ENCODE measurements at places on chromosomes 1 and 21.

- DNase-seq: no peak
Measured at GRCh38 chr1:24226749-24227148, 39.7 kb upstream of the IFNLR1 start.

- DNase-seq: peak; percentile 81
Measured at GRCh38 chr1:162003061-162003829, 20.4 kb downstream of the OLFML2B start.

- DNase-seq: no peak
Measured at GRCh38 chr1:4681026-4681425, 26.6 kb downstream of the AJAP1 start.

DNA sequence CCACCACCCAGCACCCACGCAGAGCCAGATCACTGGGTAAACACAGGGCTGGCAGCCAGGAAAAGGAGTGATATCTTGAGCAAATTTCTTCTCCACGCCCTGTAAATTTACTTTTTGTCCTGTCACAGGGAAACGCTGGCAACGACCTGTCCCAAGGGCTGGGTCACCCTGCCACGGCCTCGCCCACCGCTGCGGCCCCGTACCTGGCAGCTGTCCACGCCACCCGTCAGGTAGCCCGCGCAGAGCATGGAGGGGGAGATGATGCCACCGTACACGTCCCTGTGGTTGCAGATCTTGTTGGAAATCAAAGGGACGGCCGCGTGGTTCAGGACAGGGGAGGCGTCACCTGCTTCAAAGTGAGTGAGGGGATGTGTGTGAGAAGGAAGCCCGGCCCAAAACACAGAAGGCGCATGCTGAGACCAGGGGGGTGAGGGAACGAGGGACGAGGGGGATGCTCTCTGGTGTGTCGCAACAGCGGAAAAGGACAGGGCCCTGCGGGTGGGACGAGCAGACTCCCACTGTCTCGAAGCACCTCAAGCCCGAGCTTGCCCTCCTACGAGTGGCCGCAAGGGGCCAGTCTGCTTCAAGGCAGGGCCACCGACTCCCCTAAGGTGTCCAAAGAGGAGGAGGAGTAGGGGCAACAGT is 10.1 kb upstream of the TFF1 start:
- peak; percentile 54 for DNase-seq

DNA sequence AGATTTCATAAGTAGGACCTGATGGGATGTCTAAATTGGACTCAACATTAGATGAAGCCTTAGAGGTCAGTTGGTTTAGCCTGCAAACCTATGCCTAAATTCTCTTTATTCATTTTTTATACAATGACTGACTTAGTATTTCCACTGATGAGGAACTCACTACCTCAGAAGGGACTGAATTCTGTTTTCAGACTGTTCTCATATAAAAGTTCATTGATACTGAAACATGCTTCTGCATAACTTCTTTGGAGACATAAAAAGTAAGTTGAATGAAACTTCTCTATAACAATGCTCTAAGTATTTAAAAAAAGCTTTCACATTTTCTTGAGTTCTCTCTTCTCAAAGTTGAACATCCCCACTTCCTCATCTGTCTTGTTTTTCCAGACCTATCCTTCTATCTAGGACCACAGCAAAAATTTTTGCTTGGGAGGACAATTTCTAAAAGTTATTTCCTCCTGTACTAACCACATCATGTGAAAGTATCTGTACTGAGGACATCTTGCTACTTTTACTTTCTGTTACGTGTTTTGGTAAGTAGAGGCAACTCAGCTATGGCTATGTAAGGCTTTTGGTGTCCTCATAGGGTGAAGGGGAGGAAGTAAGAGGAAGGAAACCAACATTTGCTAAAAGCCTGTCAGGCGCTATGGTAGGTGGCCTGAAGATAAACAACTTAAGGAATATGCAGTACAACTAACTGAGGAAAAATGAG is 64.1 kb downstream of the USP24 start:
- no peak for DNase-seq

GRCh38 chr21:27422435-27422834 is 455.5 kb upstream of the ADAMTS5 start:
- no peak for DNase-seq

GRCh38 chr1:202029727-202030126 is 19.3 kb downstream of the ELF3 start:
- DNase-seq: no peak

- DNase-seq: no peak
Measured at GRCh38 chr1:57079454-57080157, 113.8 kb upstream of the C8B start.

GRCh38 chr1:215076322-215076721 is 6.2 kb upstream of the KCNK2 start:
- peak; percentile 37 for DNase-seq

GRCh38 chr1:223183268-223183862 is 40.3 kb upstream of the TLR5 start:
- no peak for DNase-seq

DNA sequence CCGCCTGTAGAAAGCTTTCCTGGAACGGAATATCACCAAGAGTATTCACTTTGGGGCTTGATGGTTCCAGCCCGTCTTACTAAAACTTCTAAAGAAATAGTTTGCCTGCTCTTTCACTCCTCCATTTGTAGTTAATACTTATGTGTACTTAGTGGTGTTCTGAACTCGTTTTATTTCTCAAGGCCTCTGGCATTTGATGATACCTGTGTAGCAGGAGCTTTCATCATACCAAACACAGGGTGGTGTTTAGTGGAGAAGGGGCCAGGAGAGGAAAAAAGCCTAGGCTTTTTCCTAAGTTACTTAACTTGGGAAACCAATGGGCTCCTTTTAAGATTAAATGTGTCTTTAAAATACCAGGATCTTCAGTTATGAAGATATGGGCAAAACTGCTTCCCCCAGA is 74.3 kb downstream of the RPS6KA1 start:
- no peak for DNase-seq

- no peak for DNase-seq
Measured at GRCh38 chr21:38314558-38314957, 57.8 kb downstream of the KCNJ15 start.

DNA sequence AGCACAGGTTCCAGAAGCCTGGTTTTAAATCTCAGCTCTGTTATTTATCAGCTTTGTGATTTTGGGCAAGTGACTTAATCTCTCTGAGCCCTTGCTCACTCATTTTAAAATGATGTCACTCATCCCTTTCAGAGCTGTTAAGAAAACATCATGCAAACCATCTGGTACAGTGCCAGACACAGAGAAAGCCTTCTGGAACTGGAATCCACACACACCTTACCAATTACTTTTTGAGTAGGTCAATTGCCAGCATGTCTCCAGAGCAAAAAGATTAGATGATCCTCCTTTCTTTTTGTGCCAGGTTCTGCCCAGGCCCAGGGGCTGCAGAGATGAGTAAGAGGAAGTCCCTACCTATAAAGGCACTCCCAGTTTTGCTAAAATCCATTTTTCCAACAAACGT is 61.3 kb downstream of the ROR1 start:
- DNase-seq: no peak

DNA sequence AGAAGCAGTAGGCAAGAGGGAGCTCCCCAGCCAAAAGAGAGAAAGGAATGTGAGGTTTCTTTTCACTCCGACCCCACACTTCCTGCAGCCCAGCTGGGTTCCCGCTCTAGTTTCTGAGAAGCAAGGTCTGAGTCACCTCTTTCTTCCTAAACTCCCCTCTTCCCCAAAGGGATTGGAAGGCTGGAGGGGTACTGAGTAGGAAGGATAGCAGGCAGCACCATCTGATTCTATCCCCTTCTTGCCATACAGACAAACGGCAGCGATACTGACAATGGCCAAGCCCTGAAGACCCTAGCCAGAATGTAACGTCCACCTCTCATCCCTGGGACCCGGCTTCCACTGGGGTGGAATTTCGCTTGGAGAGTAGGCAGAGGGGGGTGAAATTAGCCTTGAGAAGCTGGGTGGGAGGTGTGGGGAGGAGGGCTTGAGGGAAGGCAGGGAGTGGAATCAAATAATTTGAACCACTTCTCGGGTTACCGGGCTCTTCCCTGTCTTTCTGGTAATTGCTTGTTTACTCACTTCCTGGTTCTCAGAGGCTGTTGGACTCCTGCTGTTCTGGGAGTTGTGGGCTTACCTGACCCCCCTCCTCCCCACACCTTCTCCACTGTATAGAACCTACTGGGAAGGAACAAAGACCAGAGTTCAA is 13.2 kb downstream of the IER5 start:
- DNase-seq: no peak

DNA sequence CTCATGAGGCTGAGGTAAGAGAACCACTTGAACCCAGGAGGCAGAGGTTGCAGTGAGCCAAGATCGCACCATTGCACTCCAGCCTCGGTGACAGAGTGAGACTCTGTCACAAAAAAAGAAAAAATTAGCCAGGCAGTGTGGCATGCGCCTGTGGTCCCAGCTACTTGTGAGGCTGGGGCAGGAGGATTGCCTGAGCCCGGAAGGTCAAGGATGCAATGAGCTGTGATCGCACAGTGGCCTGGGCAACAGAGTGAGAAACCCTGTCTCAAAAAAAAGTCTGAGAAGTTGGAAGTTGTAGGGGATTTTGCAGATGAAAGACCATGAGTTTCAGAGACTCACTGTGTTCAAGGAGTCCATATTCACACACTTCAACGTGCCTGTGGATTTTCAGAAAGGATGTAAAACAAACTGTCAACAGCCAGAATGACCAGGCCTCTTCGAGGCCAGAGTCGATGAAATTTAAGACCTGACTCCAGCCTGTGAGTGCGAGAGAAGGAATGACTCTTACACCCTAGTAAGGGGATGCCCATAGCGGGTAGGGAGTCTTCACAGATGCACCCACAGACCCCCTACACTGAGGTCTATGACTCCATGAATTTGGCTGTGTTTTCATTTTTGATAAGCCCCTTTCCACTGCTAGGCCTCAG is 2.2 kb downstream of the S100A13 start:
- DNase-seq: no peak

DNA sequence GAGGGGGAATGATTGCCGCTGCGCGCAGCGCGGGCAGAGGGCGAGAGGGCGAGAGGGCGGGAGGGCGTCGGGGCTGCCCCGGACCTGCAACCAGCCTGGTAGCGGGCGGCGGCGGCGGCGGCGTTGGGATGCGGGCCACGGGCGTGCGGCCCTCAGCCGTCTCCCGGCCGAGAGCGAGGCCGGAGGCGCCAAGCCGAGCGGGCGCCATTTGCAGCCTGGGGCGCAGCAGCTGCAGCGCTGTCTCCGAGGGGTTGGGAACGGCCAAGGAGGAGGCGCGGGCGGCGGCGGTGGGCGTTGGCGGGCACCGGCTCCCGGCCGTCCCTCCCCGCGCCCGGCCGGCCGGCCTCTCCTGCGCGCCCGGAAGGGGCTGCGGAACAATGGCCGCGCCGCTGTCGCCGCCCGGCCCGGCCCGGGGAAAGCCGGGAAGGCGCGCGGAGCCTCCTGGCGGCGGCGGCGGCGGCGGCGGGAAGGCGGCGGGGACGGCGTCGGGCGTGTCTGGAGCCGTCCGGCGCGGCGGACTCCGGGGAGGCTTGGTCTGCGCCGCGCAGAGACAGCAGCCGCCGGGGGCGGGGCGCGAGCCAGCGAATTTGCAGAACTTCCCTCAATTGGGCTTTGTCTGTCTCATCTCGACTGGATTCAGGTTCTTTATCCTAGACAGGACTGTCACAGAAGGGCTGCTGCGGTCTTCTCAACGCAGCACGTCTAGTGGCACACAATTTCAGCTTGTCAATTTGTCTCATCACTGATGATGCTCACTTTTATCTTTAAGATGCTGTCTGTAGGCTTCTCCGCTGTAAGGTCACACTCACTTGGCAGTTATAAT is 35.7 kb downstream of the ZBTB8B start:
- DNase-seq: peak; percentile 79

GRCh38 chr1:231636157-231636556 is 9.6 kb downstream of the DISC1 start:
- peak; percentile 21 for DNase-seq

DNA sequence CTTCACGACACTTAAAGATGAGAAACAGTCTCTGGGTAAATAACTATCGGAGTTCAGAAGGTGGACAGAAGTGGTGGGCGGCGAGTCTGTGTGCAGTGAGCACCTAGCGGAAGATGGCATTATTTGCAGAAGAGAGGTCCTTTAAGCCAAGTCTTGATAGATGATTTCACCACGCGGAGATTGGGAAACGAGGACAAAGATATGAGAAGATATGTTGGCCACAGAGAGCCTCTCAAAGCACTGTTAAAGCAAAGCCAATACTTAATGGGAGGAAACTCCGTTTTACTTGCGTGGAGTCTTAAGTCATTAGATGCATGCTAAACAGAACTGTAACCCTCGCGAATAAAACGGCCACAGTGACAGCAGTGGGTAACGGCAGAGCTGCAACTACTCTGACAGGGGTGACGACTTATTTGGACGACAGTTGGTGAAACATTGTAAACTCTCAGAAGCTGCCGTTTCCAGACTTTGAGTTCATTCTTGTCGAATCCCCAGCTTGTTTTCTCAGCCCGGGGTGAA is 577 bp upstream of the CEP350 start:
- DNase-seq: peak; percentile 81

DNA sequence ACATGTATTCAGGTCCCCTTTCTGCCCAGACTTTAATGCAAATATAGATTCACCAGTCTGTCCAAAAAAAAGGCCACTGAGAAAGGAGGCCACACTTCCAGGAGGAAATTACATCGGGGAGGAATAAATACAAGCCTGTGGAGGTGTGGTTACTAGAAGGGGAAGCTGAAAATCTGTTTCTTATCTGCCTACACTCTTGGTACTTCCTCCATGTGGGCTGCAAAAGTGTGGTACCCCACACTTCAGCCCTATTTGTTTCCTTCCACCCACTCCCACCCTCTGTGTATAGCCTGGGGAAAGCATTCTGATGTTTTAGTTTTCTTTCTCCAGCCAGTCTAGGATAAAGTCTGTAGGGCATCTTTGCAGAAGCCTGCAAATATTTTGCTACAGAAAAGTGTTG is 38.4 kb downstream of the UTP25 start:
- DNase-seq: peak; percentile 6

DNA sequence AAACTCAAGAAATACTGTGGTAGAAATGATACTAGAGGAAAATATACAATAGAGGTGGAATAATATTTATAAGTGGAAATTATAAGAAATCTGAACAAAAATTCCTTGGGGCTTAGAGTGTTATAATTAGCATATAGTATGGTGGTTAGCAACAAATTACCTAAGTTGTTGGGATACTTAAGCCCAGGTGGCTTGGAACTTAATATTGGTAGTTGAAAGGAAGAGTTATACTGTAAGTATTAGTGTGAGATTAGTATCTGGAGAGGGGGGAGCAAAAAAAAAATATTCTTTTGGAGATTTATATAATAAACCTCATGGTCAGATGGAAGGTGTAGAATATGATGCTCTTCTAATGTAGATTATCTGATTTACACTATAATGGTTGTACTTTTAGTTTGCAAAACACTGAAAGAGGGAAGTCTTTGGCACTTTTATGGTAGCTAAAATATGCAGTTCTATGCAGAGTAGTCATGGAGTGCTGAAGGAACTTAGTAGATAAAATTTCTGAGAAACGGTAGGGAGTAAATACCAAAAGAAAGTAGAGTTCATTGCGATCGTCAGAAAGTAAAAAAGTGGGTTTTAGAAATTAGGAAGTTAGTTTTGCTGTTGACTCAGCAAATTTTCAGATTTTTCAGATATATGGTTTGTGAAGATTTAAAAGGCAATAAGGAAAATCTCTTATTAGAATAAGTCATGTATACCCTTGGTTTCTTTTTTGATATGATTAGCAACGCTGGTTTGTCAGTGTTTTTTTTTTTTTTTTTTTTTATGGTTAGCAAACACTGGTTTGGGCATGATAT is 45.7 kb downstream of the MTF2 start:
- no peak for DNase-seq

All from NB4 (cell line).